GM23338 (cell line): ENCODE measurements at places on chromosomes 13 and 19. TPM values are rescaled to one million over a fixed set of nuclear protein-coding genes. Genes with fewer than 3 reads are reported as not detected.

DNA sequence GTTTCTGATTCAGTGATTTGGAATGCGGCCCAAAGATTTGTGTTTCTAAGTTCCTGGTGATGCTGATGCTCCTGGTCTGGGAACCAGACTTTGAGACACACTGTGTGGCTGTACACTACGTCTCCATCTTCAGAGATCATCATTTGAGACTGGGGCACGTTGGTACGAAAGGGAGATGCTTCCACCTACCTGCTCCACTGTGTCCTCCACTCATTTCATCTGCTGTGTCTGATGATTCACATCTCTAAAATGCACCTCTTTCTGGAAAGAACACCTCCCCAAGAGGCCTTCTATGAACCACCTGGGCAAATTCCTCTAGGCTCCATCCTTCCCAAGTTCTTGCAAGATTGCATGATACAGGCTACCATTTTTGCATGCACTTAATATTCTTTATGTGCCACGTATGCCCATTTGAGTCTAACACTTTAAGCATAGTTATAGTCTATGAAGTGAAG lies 58.6 kb downstream of the ERCC5 start:
- no peaks in the 10 kb centered on the region for H3K27me3 ChIP-seq
- H3K4me1 ChIP-seq = 0 out of 2 replicates have a peak, but pooled peaks cover 5% of the 10 kb centered on the region
- H3K27ac ChIP-seq = no peak overlapping the region
- no peaks in the 10 kb centered on the region for H3K36me3 ChIP-seq

DNA sequence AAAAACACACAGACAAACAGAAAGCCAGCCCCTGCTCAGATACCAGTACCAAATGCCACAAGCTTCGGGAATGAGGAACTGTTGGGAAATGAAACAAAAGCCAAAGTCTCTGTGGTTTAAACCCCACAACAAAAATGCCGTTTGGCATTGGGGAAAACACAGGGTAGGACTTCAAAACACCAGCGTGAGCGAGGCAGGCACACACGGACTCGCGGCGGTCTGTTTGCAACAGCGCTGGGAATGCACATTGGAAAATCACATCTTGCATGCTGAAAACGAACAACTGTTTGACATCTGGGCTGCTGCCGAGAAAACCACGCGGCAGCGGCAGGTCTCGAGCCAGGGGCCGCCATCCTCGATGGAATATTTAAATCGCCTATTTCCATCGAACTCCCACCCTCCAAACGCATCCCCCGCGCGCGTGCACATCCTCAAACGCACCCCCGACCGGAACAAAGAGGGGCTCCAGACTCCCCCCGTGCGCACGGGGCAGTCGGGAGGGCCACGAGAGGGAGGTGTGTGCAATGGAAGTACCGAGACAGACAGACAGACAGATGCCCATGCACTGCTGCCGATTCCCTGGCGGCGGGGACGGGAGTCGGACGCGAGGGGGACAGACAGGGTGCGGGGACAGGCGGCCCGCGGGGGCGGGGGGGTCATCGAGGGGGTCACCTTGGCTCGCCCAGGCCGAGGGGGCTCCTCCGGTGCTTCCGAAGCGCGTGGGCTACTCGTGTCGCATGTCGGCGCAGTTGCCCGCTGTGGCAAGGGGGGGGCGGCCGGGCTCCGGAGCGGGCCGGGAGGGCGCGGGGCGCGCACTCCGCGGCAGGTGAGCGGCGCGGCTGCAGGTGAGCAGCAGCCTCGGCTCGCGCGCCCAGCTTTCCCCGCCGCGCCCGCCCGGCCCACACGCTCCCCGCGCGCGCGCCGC lies at the start of gene GPR12:
GPR12 (minus strand) TSS at position 880 of the 925 bp plus-strand sequence. CDS start 959 bp downstream, outside the sequence.
- H3K4me1 ChIP-seq = 0 out of 2 replicates have a peak, but pooled peaks cover 3% of the 10 kb centered on the region
- peak within 1 kb of the TSS; percentile 75 for H3K4me3 ChIP-seq
- H3K27me3 ChIP-seq = peaks cover 48% of the 10 kb centered on the region
- no peaks in the 10 kb centered on the region for H3K36me3 ChIP-seq

GRCh38 chr19:41195675-41196497 lies 2.9 kb downstream of the CYP2S1 start:
- H3K27me3 ChIP-seq = no peaks in the 10 kb centered on the region
- H3K36me3 ChIP-seq = peaks cover 30% of the 10 kb centered on the region
- H3K4me3 ChIP-seq = 0 out of 2 replicates have a peak overlapping the region, but pooled peaks have one; percentile 96
- peaks cover 36% of the 10 kb centered on the region for H3K4me1 ChIP-seq
- H3K27ac ChIP-seq = peak overlapping the region; percentile 74
- DNase-seq = no peak

DNA sequence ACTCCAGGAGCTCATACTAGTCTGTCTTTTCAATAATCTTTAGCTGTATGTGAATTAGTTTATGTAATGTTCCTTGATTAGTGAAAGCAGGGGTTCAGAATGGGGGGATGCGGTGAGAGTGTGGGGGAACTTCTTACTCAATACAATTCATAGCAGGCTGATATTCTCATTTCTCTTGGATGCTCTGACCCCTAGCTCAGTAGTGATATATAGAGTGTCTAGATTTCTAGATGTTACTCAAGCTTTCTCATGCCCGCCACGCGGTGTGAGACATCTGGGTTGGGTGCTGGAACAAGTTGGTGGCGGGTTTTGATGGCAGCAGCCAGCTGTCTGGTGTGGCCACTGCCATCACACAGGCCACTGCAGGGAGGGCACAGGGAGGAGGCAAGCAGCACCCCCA lies 39.3 kb upstream of the FLT1 start:
- H3K4me1 ChIP-seq = peaks cover 22% of the 10 kb centered on the region
- H3K27me3 ChIP-seq = peaks cover 40% of the 10 kb centered on the region
- no peak for DNase-seq
- no peaks in the 10 kb centered on the region for H3K36me3 ChIP-seq
- no peak overlapping the region for H3K27ac ChIP-seq

DNA sequence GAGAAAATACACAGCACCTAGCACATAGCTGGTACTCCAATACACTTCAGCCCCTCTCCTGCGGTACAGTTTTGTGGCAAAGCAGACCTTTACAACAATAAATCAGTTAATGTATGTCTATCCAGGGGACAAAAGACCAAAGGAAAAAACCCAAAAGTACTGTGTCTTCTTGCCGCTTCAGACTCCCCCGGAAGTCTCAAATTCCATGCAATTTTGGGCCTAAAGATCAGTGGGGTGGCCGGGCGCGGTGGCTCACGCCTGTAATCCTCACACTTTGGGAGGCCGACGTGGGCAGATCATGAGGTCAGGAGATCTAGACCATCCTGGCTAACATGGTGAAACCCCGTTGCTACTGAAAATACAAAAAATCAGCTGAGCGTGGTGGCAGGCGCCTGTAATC lies 16.2 kb downstream of the CARS2 start:
- H3K27me3 ChIP-seq = no peaks in the 10 kb centered on the region
- H3K4me1 ChIP-seq = no peaks in the 10 kb centered on the region
- no peak overlapping the region for H3K27ac ChIP-seq
- H3K4me3 ChIP-seq = no peak overlapping the region
- peaks cover 9% of the 10 kb centered on the region; the same call in 1 of the 2 replicates for H3K36me3 ChIP-seq
- no peak for DNase-seq

- no peaks in the 10 kb centered on the region for H3K36me3 ChIP-seq
- H3K4me1 ChIP-seq = no peaks in the 10 kb centered on the region
- H3K27me3 ChIP-seq = no peaks in the 10 kb centered on the region
- no peak overlapping the region for H3K27ac ChIP-seq
Observed at GRCh38 chr13:111645198-111645597, 324.8 kb downstream of the TEX29 start.

GRCh38 chr19:13460045-13460444 lies 46.2 kb downstream of the CACNA1A start:
- H3K27me3 ChIP-seq = no peaks in the 10 kb centered on the region
- H3K4me3 ChIP-seq = peak overlapping the region; percentile 33
- peak; percentile 72 for DNase-seq
- no peaks in the 10 kb centered on the region for H3K36me3 ChIP-seq
- peaks cover 27% of the 10 kb centered on the region for H3K4me1 ChIP-seq

GRCh38 chr19:16778796-16779411 lies 50.3 kb upstream of the SIN3B start:
- no peaks in the 10 kb centered on the region for H3K4me1 ChIP-seq
- peak; percentile 87 for DNase-seq
- no peak overlapping the region for H3K27ac ChIP-seq

- no peak overlapping the region for H3K4me3 ChIP-seq
- H3K27ac ChIP-seq = no peak overlapping the region
- H3K36me3 ChIP-seq = no peaks in the 10 kb centered on the region
- H3K27me3 ChIP-seq = no peaks in the 10 kb centered on the region
- no peaks in the 10 kb centered on the region for H3K4me1 ChIP-seq
Observed at GRCh38 chr13:42494157-42494556, 79.8 kb upstream of the TNFSF11 start.

GRCh38 chr13:99041337-99041736 lies 63.5 kb upstream of the DOCK9 start:
- H3K27ac ChIP-seq = no peak overlapping the region
- no peak overlapping the region for H3K4me3 ChIP-seq

- DNase-seq = no peak
- H3K36me3 ChIP-seq = no peaks in the 10 kb centered on the region
- H3K4me1 ChIP-seq = no peaks in the 10 kb centered on the region; the same call in 1 of the 2 replicates
Observed at GRCh38 chr13:20340759-20341171, 108.6 kb upstream of the GJB6 start.

DNA sequence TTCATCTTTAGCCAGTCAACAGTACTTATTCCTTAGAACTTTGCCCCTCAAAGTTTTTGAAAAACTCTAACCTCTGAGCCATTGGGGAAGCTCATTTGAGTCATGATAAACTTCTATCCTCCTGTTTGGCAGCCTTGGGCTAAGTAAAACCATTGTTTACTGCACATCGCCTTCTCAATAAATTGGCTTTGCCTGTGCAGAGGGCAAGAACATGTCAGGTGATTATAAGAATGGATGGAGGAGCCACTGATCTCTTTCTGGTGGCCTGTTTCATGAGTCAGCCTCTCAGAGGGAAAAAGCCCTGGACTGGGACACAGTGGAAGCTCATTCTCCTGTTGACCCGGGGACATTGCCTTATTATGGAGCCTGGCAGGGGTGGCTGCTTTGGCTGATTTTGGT lies 19.4 kb upstream of the PSG4 start:
- H3K4me3 ChIP-seq = no peak overlapping the region
- no peak for DNase-seq
- no peaks in the 10 kb centered on the region for H3K27me3 ChIP-seq
- H3K4me1 ChIP-seq = no peaks in the 10 kb centered on the region

DNA sequence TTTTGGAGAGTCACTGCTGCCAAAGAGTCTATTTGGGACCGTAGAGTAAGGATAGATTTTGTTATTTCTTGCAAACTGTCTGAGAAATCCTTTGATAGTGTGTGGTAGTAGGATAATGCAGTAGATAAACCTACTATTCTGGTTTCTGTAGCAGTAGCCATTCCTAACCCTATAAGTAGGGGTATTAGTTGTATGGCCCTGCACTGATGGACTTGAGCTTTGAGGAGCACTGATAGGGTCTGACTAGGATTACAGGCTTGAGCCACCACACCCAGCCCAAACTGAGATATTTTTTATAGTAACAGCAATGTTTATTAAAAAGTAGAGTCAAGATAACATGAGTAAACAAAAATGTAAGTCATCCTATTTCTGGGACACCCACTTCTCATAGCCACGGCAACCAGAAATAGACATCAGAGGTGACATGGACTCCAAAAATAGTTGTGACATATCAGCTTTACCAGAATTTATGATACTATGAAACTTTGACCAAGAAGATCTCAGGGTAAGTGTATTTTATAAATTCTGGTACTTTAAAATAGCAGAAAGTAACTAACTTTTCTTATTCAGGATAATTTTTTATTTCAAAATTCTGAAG lies 479.1 kb downstream of the SUCLA2 start:
- no peaks in the 10 kb centered on the region for H3K36me3 ChIP-seq
- H3K4me1 ChIP-seq = no peaks in the 10 kb centered on the region
- H3K27ac ChIP-seq = no peak overlapping the region
- no peak for DNase-seq
- H3K27me3 ChIP-seq = no peaks in the 10 kb centered on the region
- no peak overlapping the region for H3K4me3 ChIP-seq

DNA sequence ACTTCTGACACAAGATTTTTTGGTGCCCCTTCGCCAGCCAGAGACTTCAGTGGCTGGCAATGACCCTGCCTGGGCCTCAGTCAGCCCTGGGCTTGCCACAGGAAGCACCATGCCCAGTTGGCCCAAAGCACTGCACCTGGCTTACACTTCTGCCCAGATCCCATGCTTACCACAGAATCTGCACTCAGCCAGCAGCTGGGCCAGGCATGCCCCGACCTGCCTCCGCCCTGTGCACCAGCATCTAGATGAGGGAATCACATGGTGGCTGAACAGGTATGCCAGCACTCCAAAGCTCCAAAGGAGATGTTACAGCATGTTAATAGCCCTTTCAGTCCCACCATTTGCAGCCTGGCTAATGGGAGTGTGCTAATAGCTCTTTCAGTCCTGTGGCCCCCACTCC lies 690.9 kb downstream of the SLITRK6 start:
- H3K36me3 ChIP-seq = no peaks in the 10 kb centered on the region
- H3K27me3 ChIP-seq = no peaks in the 10 kb centered on the region
- no peaks in the 10 kb centered on the region; the same call in 1 of the 2 replicates for H3K4me1 ChIP-seq
- no peak overlapping the region for H3K4me3 ChIP-seq

GRCh38 chr13:36630181-36630803 lies 43.5 kb upstream of the SERTM1 start:
- no peaks in the 10 kb centered on the region for H3K27me3 ChIP-seq

DNA sequence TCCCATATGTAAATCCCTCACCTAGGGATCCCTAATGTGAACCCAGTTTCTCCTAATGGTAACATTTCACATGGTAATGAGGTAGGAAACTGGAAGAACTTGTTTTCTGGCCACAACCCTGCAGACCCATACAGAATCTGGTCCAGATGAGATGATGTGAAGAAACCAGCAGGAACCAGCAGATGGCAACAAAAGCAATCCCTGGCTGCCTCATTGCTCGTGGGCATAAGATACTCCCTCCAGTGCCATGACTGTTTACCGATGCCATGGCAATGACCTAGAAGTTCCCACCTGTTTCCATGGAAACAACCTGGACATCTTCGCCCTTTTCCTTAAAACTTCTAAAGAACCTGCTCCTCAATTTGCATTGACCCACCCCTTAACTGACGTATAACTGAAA lies 1.4 kb upstream of the CD209 start:
- no peaks in the 10 kb centered on the region for H3K27me3 ChIP-seq
- H3K4me1 ChIP-seq = peaks cover 12% of the 10 kb centered on the region; the same call in 1 of the 2 replicates
- H3K27ac ChIP-seq = no peak overlapping the region
- peak; percentile 96 for DNase-seq
- H3K36me3 ChIP-seq = no peaks in the 10 kb centered on the region

GRCh38 chr19:4980067-4980466 lies 11.2 kb downstream of the KDM4B start:
- no peak for DNase-seq
- no peaks in the 10 kb centered on the region for H3K4me1 ChIP-seq
- H3K27me3 ChIP-seq = no peaks in the 10 kb centered on the region
- no peak overlapping the region for H3K4me3 ChIP-seq
- H3K36me3 ChIP-seq = no peaks in the 10 kb centered on the region

The APOC4 gene
- total RNA-seq = not detected in 2 replicates

The KXD1 gene
- 162 and 164 TPM in 2 replicates for total RNA-seq

The CGB2 gene
- not detected in 2 replicates for total RNA-seq

The KIR3DL1 gene
- not detected in 2 replicates for total RNA-seq

The PSG2 gene
- not detected in 2 replicates for total RNA-seq
